ENCODE measurements at places on chromosomes 3 and 15.

- DNase-seq: no peak
These were observed 277.5 kb upstream of the AGTR1 start for GRCh38 chr3:148420242-148420641.

DNA sequence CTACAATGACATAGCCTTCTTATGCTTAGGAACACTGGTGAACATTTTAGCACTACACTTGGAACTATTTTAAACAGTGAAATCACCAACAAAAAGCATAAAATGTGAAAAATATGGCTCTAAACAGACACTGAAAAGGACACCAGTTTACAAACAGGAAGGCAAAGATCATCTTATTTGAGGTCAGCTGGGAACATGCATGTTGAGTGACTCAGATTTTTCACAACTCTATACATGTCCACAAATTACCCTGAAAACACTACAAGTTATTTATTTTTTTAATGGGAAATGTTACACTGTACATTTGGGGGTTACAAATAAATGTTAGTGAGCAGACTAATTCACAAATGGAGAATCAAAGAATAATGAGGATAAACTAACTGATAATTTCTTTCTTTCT, 12.5 kb upstream of the GK5 start:
- no peak for DNase-seq

DNA sequence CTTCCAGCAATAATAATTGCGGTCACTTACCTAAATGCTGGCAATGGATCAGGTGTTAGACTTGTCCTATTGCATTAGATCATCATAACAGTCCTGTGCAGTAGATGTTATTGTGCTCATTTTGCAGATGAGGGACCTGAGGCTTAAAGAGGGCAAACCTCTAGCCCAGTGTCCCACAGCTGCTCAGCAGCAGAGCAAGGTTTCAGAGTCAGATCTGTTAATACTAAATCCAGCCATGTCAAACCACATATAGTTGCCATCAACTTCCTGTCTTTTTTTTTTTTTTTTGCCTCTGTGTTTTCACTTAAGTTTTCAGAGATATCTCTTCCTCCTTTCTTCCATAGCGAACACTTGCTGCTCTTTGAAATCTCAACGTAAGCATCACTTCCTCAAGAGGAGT, 12.1 kb downstream of the FEZF2 start:
- DNase-seq: no peak

- DNase-seq: peak; percentile 79
These were observed 5.6 kb upstream of the AEN start for GRCh38 chr15:88615303-88616107.

GRCh38 chr15:62046078-62046743, 14.0 kb downstream of the VPS13C start:
- DNase-seq: no peak

DNA sequence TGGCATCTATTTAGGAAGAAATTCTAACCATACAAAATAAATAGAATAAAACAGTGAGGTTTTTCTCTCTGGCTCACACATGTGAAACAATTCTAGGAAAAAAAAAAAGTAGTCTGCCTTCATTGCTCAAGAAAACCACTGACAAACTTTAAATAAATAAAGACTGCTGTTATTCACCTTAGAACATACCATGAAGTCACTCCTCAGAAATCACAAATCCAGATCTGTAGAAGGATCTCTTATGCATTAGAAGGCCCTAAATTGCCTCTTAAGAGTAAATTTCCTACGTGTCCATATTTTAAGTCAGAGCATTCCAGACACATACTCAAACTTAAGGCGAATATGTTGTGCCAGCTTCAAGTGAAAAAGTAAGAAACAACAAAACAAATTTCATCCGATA, 217.3 kb downstream of the ZIC4 start:
- no peak for DNase-seq

- DNase-seq: peak; percentile 33
These were observed 2.5 kb downstream of the HACD2 start for GRCh38 chr3:123582315-123582714.

- DNase-seq: peak; percentile 29
These were observed 95.0 kb downstream of the MYLK start for GRCh38 chr3:123789160-123789559.

GRCh38 chr3:15180042-15180611, 25.9 kb upstream of the CAPN7 start:
- no peak for DNase-seq

- DNase-seq: no peak
These were observed 98.2 kb downstream of the MYH15 start for GRCh38 chr3:108412121-108412750.

DNA sequence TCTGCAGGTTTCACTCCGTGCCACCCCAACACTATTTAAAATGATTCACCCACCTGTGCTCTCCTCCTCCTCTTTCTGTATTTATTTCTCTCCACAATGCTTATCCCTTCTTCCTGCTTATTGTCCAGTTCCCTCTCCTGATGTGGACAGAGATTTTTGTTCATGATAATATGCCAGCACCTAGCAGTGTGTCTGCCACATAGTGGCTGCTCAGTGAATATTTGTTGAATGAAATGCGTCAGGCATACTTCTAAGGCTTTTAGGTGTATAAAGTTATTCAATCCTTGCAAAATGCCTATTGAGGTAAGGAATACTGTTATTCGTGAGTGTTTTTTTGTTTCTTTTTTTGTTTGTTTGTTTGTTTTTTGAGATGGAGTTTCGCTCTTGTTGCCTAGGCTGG, 67.5 kb upstream of the MME start:
- DNase-seq: no peak

- no peak for DNase-seq
These were observed 243.8 kb downstream of the KCNH8 start for GRCh38 chr3:19392150-19392549.

- DNase-seq: no peak
These were observed 74.1 kb upstream of the CHRM5 start for GRCh38 chr15:33894193-33894592.

- no peak for DNase-seq
These were observed 20.6 kb upstream of the LCTL start for GRCh38 chr15:66586155-66586976.

DNA sequence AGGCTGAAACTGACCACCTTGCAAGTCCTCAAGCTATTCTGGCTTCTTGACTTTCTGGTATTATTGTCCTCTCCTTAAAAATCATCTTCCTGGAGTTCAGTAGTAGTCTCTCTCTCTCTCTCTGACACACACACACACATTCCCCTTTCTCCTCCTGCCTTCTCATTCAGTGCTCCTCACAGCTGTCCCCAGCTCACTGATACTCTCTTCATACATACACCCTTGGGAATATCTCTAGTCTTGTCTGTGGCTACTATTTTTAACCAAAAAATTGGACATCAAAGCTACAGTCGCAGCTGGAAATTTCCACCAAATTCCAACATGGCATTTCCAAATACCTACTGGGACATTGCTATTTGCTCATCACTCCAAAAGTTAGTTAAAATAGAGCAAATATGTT, 178.9 kb downstream of the ECT2 start:
- DNase-seq: no peak

DNA sequence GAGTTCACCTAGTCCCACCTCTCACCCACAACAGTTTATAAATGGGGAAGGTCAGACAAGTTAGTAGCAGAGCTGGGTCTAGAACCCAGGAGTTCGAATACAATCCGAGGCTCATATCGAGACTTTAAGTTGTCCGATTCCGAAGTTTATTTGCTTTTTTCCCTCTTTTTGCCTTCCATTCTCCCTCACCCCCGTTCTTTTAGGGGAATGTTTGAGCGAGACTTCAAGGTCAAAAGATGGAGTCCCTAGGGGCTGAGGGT, 7.3 kb downstream of the BCL6 start:
- no peak for DNase-seq

GRCh38 chr3:176951144-176951543, 246.1 kb downstream of the TBL1XR1 start:
- DNase-seq: no peak

DNA sequence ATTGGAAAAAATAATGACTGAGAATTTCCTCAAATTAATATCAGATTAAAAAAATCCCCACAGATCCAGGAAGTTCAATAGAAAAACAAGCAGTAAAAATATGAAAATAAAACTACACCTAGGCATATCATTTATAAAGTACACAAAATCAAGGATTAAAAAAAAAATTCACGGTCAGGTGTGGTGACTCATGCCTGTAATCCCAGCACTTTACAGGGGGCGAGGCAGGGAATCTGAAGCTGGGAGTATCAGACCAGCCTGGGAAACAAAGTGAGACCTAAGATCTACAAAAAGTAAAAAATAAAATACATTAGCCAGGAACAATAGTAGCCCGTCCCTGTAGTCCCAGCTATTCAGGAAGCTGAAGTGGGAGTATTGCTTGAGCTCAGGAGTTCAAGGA, 778.3 kb upstream of the ALCAM start:
- no peak for DNase-seq

DNA sequence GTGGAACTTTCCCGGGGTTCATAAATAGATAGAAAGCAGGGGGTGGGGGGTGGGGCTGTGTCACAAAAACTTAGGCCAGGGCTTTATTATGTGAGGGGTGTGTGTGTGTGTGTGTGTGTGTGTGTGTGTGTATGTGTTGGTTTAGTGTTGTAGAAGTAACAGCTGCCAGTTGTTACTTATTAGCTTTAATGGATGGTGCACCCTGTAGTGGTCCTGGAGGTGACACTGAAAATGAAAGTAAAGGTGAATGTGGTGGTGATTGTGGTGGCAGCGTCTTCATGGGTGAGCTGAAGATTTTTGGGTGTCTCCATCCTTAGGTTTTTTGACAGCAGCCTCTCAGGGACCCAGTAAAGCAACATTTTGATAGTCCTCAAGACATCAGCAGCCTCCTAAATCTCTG, 449.9 kb downstream of the PDCD6IP start:
- DNase-seq: no peak

- no peak for DNase-seq
These were observed 60.6 kb downstream of the USP8 start for GRCh38 chr15:50484781-50485180.

GRCh38 chr15:42403389-42403788, 44.1 kb downstream of the CAPN3 start:
- DNase-seq: no peak

DNA sequence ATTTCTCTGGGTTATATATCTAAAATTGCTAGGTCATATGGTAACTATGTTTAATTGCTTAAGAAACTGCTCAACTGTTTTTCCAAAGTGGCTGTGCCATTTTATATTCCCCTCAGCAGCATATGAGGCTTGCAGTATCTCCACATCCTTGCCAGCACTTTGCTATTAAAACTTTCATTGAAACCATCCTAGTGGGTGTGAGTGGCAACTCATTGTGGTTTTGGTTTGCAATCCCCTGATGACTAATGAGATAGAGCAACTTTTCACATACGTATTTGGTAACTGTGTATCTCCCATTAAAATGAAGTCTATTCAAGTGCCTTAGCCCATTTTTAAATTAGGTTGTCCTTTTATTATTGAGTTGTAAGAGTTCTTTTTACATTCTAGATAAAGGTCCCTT, 17.3 kb downstream of the KPNA1 start:
- no peak for DNase-seq

DNA sequence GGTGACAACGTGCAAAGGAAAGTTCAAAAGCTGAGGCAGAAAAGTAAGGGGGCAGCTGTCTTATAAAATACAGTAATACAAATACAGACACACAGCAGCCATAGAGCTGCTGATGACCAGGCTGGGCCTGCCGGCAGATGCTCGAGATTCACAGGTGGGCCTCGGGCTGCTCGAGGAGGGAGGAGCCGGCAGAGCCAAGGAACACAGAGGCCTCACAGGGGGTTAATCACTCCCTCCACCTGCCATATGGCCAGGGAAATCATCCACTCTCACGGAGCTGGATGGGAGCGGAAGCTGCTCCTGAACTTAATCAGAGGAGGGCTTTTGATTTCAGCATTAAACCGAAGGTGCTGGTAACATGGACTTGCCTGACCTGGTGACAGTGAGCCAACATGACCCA, 29.6 kb upstream of the MGLL start:
- DNase-seq: no peak

DNA sequence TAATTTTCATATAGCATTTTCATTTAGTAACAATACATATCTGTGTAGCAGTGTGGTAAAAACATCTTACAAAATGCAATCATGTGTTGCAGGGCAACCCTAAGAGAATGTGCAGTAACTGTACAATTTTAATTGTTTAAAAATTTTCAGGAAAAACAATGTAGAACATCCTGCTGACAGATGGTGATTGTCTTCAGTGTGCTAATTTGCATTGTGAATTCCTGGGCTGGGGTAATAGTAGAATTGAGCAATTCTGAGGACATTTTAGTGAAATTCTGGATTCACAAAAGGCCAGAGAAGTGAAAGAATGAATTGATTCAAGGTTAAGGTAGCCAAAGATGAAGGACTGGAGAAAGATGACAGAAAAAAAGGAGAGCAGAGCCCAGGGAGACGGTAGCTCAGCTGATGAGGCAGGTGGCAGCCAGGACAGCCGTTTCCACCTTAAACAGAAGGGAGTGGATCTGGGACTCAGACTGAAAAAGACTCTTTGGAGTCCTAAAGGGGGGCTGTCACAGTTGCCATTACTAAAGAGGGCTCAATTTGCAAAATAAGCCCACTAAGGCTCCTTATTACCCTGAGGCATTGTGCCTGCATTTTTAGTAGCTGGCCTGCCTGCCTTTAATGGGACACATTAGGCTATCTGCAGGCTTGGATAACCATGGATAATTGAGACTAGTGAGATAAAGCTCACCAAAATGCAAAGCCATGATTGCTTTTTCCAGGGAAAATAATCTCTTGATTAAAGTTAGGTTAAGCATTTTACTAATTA, 8.6 kb downstream of the MAP3K13 start:
- DNase-seq: no peak

- DNase-seq: no peak
These were observed 89.7 kb downstream of the EEFSEC start for GRCh38 chr3:128242818-128243601.

- DNase-seq: peak; percentile 63
These were observed 720 bp upstream of the TNIK start for GRCh38 chr3:171460725-171461524.

GRCh38 chr15:75696311-75696720, 16.3 kb downstream of the CSPG4 start:
- no peak for DNase-seq

DNA sequence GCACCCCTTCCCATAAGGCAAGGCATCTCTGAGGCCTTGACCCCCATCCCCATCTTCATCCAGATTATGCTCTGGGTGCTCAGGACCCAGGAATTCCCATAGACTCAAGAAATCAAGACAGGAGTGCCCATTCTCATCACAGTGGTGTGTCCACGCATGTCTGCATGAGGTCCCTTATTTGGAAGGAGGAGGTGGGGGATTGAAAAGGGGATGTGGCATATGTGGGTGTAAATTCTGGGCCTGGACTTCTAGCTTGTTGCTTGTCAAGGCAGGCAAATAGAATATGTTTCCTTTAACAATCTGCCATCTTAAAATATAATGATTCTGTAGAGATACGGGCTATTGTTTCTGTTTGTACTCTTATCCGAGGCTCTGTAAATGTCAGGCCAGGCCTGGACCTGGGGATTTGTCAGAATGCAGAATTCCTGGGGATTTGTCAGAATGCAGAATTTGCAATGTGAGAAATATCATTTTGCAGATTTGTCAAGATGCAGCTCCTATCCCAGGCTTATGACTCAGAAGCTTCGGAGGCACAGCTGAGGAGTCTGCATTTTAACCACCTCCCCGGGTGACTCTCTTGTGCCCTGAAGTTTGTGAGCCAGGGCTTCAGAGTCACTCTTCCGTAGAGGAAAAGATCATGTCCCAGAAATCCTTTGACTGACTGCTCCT, 157.8 kb downstream of the SV2B start:
- no peak for DNase-seq
